GM20000 (cell line): ENCODE measurements at places on chromosomes 13 and 19.

DNA sequence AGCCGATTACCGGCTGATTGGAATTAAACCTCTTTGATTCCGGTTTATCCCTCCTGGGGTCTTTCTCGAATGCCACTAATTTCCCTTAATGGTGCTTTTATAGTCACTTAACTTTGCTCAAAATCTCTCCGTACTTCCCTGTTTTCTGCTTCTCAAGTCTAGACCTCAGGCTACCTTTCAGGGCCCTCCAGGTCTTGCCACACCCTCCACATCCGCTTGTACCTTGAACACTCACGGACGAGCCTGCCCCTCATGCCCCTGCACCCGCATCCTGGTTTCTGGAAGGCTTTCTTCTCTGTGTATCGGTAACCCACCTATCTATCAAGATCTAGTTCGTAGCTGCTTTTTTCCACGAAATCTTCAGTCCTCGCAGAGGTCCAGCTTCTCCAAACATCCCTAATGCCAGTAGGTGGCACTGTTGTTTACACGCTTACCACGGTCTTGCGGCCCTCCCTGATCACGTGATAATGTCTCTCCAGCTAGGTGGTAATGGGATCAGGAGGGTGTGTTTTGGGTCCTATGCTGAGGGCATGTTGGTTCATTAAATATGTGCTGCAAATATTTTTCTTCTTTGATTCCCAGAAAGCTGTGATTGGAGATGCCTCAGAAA is 13.8 kb downstream of the ATP12A start:
- DNase-seq = peak; percentile 81

DNA sequence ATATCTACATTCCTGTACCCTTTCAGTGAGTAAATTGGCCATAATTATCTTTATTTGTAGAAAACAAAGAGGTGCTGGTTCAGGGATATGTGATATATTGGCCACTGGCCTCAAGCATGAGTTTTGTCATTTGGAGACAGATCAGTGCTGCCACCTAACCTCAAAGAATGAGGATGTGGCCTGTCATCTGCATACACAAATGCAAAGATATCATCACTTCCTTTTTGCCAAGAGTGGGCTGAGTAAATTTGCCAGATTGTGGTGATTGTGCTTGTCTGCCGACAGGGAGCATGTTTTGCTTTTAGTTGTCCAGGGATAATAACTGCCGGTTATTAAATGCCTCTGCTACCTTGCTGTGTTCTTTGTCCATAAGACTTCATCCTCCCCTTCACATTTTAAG is 44.2 kb downstream of the WASF3 start:
- peak; percentile 10 for DNase-seq

DNA sequence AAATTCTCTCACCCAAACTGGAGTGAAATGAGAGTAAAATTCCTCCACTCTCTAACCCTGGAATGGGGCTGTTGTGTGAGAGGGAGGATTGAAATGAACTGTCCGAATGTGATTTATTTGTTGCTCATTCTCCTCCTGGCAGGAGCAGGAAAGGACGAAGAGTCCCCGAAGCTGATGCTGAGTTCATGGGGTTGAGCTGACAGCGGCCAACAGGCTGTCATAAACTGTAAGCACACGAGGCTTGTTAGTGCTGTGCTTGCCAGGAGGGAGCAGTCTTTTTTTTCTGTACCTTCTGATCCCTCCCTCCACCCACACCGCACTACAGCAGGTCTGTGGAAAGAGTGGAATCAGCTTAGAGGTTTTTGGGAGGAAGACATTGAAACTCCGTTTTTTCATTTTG is 33.1 kb upstream of the ZNF331 start:
- no peak for DNase-seq

DNA sequence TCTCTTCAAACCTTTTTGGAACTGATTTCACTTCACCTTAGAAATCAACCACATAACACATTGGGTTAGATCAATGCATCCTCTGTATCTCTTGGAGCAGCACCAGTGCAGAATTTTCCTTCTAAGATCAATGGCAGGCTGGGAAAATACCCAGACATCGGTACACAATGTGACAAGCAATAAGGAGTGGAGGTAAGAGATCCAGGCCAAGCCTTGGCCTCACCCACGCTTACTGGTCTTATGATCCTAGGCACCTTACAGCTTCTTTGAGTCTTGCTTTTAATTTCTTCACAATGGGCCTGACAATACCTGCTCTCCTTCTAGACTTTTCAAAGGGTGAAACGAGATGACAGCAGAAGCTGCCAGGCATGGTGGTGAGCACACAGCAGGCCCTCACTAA is 232.0 kb downstream of the LACC1 start:
- no peak for DNase-seq

DNA sequence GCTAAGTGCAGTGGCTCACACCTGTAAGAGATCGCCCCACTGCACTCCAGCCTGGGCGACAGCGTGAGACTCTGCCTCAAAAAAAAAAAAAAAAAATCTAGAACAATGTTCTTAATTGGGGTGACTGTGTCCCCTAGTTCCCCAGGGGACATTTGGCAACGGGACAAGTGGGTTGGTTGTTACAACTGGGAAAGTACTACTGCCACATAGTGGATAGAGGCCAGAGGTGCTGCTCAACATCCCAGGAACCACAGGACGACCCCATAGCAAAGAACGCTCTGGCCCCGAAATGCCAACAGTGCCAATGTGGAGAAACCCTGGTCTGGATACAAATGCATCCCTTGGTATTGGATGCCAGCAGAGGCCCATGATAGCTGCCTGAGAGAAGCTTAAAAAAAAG is 11.8 kb downstream of the NLRP12 start:
- no peak for DNase-seq

- no peak for DNase-seq
Measured at GRCh38 chr13:22081430-22081829, 410.6 kb downstream of the FGF9 start.
